ENCODE measurements at places on chromosomes 16 and 17. TPM values are rescaled to one million over a fixed set of nuclear protein-coding genes. Genes with fewer than 3 reads are reported as not detected.

PNPO gene
- total RNA-seq: 27.2 TPM

PIMREG gene
- 81.5 TPM for total RNA-seq

CD300E gene
- not detected for total RNA-seq

FOXN1 gene
- total RNA-seq: not detected

PNMT gene
- not detected for total RNA-seq

TEX19 gene
- not detected for total RNA-seq

CDRT15 gene
- not detected for total RNA-seq

TRPV3 gene
- under 0.01 TPM for total RNA-seq

NUDT7 gene
- total RNA-seq: 11.1 TPM

C16orf87 gene
- total RNA-seq: 4.7 TPM

PHOSPHO1 gene
- 1.3 TPM for total RNA-seq

ABCC11 gene
- under 0.01 TPM for total RNA-seq

ZFPM1 gene
- total RNA-seq: 0.59 TPM

TMEM92 gene
- total RNA-seq: 0.15 TPM

KCNAB3 gene
- total RNA-seq: 1.2 TPM

CIITA gene
- under 0.01 TPM for total RNA-seq

EVPL gene
- total RNA-seq: not detected

SLFN12L gene
- under 0.01 TPM for total RNA-seq

HIGD1B gene
- total RNA-seq: not detected

TMEM106A gene
- total RNA-seq: 5.1 TPM

CYBA gene
- 218 TPM for total RNA-seq

GUCY2D gene
- not detected for total RNA-seq

DLX4 gene
- total RNA-seq: not detected

CACNA1H gene
- 0.59 TPM for total RNA-seq

ALOX12 gene
- total RNA-seq: under 0.01 TPM

TMEM100 gene
- 3.4 TPM for total RNA-seq
